ENCODE measurements at places on chromosomes 16 and 17. TPM values are rescaled to one million over a fixed set of nuclear protein-coding genes. Genes with fewer than 3 reads are reported as not detected.

GRCh38 chr16:72552654-72553053 lies 380.7 kb upstream of the PMFBP1 start:
- no peak for DNase-seq
- no peaks in the 10 kb centered on the region for H3K4me1 ChIP-seq
- no peak overlapping the region for H3K27ac ChIP-seq

DNA sequence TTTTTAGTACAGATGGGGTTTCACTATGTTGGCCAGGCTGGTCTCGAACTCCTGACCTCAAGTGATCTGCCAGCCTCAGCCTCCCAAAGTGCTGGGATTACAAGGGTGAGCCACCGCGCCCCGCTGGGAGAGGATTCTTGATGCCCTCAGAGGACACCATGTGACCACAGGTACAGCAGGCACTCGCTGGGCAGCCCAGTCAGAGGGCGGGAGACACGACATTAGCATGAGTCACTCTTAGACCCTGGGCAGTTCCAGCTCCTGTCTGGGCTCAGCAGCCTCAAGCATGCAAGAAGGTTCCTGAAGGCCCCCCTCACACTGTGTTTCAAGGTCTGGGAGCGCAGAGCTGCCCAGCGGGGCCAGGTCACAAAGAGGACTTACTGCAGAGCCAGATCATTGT lies 11.9 kb downstream of the STAC2 start:
- no peaks in the 10 kb centered on the region for H3K36me3 ChIP-seq
- DNase-seq, result no peak
- peaks cover 15% of the 10 kb centered on the region for H3K4me1 ChIP-seq
- H3K27ac ChIP-seq, result no peak overlapping the region
- H3K27me3 ChIP-seq, result peaks cover 4% of the 10 kb centered on the region

WNT9B gene
- not detected for total RNA-seq

DNA sequence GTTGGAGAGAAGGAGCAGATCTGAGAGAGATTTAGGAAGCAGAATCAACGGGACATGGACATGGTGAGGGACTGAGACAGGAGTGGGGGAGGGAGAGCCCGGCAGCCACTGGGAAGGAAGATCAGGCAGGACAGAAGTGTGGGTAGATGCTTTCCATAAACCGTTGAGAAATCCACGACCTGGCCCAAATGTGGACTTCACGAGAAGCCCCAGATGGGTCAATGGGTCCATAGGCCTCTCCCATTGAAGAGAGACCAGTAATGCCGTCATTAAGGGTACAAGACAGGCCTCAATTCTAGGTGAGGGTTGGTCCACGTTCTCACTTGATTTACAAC lies 530 bp upstream of the CCL22 start:
- no peaks in the 10 kb centered on the region for H3K36me3 ChIP-seq
- no peak for DNase-seq
- no peaks in the 10 kb centered on the region for H3K27me3 ChIP-seq
- H3K4me1 ChIP-seq, result no peaks in the 10 kb centered on the region

DNA sequence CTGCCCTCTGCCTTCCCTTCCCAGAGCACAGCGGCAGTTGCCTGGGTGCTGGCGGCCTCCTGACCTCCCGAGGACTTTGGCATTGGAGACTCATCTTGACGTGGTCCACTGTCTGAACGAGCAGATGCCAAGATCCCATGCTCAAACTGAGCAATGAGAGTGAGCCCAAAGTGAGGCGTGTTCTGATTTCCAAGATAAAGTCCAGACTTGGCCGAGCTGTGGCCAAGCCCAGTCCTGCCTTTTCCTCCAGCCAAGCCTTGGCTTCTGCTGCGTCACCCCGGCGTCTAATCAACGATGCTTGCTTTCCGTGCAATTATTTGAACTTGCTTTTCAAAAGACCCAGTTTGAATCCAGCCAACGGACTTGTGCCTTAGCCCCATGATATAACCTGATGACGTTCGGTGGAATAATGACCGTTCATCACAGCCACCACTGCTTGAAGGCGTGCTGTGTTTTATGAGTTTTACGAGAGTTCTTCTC lies 179.2 kb downstream of the IRF8 start:
- H3K27ac ChIP-seq, result no peak overlapping the region
- H3K36me3 ChIP-seq, result no peaks in the 10 kb centered on the region
- no peak for DNase-seq
- peaks cover 4% of the 10 kb centered on the region for H3K27me3 ChIP-seq

- no peak overlapping the region for H3K27ac ChIP-seq
- H3K4me3 ChIP-seq, result no peak overlapping the region
- H3K4me1 ChIP-seq, result peaks cover 27% of the 10 kb centered on the region
- peaks cover 17% of the 10 kb centered on the region for H3K36me3 ChIP-seq
Measured at GRCh38 chr17:76154936-76155845, 14.1 kb upstream of the FOXJ1 start.

GRCh38 chr16:58276346-58276951 lies 18.4 kb downstream of the PRSS54 start:
- H3K4me3 ChIP-seq, result no peak overlapping the region
- no peaks in the 10 kb centered on the region for H3K4me1 ChIP-seq
- no peak overlapping the region for H3K27ac ChIP-seq
- no peak for DNase-seq

- H3K4me3 ChIP-seq, result no peak overlapping the region
- H3K27ac ChIP-seq, result no peak overlapping the region
- DNase-seq, result no peak
- H3K27me3 ChIP-seq, result no peaks in the 10 kb centered on the region
Measured at GRCh38 chr17:43517615-43518386, 28.3 kb downstream of the ETV4 start.

DNA sequence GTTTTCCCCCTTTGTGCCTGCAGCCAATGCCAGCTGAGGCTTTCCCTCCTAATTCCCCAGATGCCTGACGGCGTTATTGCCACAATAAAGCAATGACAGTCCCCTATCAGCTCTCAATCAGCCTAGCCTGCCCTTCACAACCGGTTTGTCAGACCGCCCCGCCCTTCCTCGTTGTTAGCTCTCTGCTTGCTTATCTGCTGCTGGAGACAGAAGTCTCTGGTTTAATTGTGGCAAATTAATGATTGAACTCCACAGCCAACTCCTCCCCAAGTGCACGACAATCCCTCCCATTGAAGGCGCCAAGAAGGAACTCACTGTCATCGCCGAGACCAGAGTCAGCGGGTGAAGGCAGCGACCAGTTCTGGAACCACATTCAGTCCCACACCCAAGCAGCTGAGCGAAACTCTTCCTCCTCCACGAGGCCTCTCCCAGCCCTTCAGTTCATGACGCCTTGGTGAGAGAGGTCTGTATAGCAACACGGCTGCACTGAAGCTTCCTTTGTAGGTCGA lies 474.4 kb downstream of the SLC39A11 start:
- H3K36me3 ChIP-seq, result no peaks in the 10 kb centered on the region
- H3K4me1 ChIP-seq, result peaks cover 5% of the 10 kb centered on the region
- H3K27me3 ChIP-seq, result peaks cover 6% of the 10 kb centered on the region
- no peak overlapping the region for H3K27ac ChIP-seq
- peak overlapping the region; percentile 24 for H3K4me3 ChIP-seq
- no peak for DNase-seq

GRCh38 chr17:48022901-48023300 lies 14.7 kb downstream of the COPZ2 start:
- H3K27me3 ChIP-seq, result peaks cover 10% of the 10 kb centered on the region
- H3K27ac ChIP-seq, result no peak overlapping the region
- H3K36me3 ChIP-seq, result no peaks in the 10 kb centered on the region
- peaks cover 36% of the 10 kb centered on the region for H3K4me1 ChIP-seq
- no peak for DNase-seq
